ENCODE measurements at places on chromosomes 4 and X.

DNA sequence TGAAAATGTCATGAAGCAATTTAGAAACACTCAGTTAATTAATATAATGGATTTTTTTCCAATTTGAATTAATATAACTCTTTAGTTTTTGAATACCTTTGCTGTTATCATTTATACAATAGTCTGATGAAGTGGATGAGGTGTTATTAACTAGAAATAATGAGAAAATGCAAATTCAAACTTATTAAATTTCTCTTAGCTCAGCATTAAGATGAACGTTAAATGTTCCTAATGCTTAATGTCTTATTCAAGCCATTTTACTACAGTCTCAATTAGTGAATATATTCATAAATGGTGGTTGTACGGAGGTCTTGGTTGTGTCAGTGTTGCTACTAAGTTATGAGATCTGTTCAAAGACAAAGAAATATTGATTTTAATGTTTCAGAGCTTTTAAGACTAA is 186.3 kb downstream of the DTHD1 start:
- DNase-seq: no peak

DNA sequence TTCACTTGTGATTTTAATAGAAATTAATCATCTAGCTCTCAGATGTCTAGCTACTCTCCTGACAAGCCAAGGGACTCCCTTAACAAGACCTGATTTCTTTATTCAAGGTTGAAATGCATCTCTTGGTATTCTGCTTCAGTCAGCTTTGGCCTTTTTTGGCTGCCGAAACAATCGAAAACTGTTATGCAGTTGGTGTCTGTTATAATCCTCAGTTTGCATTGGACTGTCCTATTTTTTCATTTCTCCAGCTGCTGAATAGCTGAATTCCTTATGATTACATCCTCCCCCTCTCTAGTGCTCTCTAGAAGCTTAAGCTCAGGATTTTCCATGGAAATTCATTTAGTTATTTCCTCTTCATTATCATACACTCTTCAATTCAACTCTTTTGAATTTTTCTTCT is 177.2 kb downstream of the TRIML1 start:
- no peak for DNase-seq

DNA sequence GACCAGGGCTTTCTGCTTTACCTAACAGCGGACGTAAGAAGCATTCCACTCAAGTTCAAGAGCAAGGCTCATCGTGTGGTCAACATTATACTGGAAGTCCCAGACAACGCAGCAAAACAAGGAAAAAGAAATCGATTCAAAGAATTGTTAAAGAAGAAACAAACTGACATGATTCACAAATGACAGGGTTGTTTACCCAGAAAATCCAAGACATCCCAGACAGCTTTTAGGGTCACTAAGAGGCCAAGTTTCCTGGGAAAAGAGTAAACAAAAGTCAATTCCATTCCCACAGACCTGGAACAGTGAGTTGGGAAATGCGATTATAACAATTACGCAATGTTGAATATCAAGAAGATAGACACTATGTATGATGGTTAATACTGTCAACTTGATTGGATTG is 21.5 kb upstream of the HTRA3 start:
- DNase-seq: no peak

GRCh38 chrX:30301963-30302362 is 7.2 kb downstream of the NR0B1 start:
- DNase-seq: no peak

GRCh38 chr4:78477276-78477675 is 74.3 kb upstream of the ANXA3 start:
- DNase-seq: no peak

GRCh38 chrX:131521824-131522223 is 22.1 kb upstream of the OR13H1 start:
- DNase-seq: no peak

DNA sequence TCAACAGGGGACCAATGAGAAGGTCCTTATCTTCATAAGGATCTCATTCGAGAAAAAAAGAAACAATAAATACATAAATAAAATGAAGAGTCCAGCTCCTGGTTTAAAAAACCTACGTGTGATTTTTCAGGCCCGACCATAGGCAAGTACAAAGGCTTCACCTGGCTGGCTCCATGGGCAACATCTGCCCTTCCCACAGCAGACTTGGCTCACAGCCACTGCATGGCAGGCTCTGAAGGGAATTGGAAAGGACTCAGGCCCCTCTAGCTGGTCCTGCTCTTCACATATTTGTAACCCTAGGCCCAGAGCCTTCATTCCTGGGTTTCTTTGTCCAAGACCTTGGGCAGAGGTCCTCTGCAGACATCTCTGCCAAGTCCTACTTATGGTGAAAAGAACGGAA is 228.1 kb downstream of the QDPR start:
- DNase-seq: no peak

- DNase-seq: no peak
Measured at GRCh38 chr4:133095591-133095990, 53.5 kb upstream of the PCDH10 start.

DNA sequence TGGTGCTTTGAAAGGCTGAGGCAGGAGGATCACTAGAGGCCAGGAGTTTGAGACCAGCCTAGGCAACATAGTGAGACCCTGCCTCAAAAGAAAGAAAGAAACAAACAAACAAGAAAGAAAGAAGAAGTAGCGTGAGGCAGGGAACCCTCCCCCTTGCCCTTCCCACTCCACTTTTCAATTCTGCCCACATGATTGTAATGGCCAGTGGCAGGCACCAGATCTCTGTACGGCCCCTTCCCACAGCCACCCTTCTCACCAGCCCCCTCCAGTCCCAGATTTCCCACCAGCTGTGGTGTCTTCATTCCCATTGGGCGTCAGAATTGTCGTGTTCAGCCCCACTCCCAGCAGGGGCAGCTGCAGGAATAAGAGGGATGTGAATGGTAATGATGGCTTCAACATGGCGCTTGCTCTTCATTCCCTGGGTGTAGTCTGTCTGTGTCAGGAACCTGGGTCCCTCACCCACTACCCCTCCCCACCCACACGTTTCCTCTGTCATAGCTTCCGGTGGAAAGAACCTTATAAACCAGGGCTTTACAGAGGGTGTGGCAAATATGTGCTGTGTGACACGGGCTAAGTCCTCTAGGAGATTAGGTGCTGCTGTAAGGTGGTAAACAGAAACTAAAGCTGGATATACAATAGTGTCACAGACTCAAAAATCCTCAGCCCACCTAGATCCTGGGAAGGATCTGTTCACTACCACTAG is at the start of gene IL2RG:
IL2RG (minus strand) TSS at position 437 of the 703 bp plus-strand sequence; CDS start at position 399, 38 bp downstream.
- DNase-seq: peak; percentile 83

DNA sequence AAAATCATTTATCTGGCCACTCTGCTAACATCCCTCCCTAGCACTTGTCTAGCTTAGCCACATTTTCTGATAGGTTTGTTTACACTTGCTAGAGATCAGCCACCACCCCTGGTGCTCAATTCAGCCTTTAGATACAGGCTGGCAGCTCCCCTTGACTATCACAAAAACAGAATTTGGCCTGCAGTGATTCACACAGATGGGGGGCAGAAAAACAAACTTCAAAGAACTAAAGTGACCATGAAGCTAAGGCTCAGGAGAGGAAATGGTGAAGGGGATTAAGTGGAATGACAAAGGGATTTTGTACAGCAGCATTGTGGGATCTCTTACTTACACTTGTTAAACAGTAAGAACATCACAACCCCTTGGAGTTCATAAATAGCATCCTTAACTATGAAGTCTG is 1718.0 kb upstream of the PCDH7 start:
- no peak for DNase-seq

GRCh38 chrX:53320543-53321229 is 39.3 kb upstream of the IQSEC2 start:
- peak; percentile 7 for DNase-seq

GRCh38 chrX:143664302-143664701 is 28.4 kb upstream of the SLITRK4 start:
- DNase-seq: no peak

GRCh38 chr4:129490516-129490915 is 394.6 kb downstream of the C4orf33 start:
- DNase-seq: no peak

GRCh38 chrX:45422216-45422925 is 221.7 kb upstream of the DIPK2B start:
- DNase-seq: no peak

DNA sequence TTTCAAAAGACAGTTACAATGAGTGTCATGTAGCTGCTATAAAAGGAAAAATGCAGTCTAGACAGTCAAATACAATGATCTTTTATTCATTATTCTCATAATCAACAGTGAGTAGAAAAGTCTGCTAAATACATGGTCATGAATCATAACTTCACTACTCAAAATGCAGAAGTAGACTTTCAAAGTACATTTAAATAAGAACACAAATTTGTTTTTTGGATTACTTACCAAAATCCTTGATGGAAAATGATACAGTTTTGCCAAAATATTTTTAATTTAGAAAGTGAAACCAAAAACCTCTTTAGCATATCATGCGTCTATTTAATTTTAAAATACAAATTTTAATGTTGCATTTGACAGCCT is 4.9 kb downstream of the ACSL4 start:
- DNase-seq: no peak

GRCh38 chrX:153878969-153879653 is 6.9 kb downstream of the L1CAM start:
- DNase-seq: no peak

DNA sequence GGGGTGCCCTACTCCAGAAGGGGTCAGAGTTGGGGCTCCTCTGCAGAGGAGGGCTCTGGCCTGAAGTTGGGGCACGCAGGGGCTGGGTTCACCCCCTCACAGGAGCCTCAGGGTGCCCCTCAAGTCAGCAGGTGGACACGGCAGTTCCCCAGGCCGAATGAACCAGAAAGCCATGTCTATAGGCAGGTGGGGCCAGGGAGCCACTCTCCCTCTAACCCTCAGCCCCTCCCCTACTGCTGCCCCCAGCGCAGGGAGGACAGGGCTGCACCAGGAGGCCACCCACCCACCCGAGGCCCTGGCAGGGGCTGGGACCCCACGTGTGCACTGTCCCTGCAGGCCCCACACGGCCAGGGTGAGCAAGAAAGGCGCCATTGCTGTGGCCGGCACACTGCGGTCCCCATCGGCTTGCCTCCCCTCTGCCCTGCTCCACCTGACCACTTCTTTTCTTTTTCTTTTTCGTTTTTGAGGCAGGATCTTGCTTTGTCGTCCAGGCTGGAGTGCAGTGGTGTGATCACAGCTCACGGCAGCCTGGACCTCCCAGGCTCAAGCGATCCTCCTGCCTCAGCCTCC is 83.8 kb downstream of the FAM53A start:
- no peak for DNase-seq

DNA sequence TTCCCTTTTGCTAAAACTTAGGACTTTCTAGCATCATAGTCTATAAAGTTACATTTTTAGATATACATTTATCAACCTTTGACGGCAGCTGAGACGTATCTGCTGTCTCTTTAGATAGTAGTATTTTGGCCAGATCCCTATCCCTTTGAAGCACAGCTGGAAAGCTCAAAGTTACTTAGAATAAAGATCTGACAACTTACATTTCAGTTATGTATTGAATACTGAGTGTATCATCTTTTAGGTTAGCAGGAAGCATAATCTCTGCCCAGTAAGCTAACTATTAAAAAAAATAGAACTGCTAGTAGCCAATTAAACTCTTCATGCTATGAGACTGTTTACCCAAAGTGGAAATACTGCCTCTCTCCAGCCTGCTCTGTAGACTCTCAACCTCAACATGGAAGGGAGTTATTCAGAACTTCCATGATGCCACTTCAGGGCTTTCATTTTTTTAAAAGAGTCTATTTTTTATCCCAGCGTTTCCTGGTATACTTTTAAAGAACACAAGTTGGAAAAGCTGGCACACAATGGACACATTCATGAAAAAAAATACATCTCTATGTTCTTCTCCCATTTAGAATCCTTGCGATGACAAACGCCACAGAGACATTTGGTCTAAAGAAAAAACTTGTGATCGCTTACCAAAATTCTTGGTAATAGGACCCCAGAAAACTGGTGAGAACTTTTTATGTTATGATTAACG is 126.3 kb downstream of the PRSS12 start:
- DNase-seq: no peak

GRCh38 chr4:177427192-177427591 is 15.0 kb downstream of the AGA start:
- no peak for DNase-seq

DNA sequence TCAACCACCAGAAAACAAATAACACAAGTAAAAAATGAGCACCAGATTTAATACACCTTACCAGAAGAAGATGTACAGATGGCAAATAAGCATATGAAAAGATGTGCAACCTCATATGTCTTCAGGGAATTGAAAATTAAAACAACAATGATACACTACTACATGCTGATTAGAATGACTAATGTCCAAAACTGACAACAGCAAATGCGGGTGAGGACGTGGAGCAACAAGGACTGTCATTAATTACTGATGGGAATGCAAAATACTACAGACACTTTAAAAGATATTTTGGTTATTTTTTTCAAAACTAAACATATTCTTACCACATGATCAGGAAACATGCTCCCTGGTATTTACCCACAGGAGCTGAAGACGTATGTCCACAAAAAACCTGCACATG is 140.3 kb downstream of the FRYL start:
- no peak for DNase-seq

- DNase-seq: no peak
Measured at GRCh38 chr4:30610361-30610760, 109.8 kb upstream of the PCDH7 start.

- DNase-seq: no peak
Measured at GRCh38 chrX:13158911-13159310, 114.5 kb upstream of the FAM9C start.

DNA sequence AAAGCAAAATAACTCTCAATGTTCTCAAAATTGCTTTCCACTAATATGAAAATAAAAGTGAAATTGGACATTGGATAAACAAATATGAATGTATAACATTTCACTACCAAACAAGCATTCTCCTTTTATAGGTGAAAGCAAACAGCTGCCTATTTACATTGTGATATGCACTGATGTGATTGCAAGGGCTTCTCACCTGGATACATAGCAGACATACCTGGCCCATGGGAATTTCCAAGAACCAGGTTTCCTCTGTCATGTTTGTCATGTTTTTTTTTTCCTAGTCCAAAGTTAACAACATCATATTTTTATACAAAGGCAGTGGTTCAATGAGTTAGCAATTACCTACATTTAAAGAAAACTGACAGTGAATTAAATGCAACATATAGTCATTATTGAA is 228.5 kb downstream of the ANKRD50 start:
- no peak for DNase-seq

- DNase-seq: no peak
Measured at GRCh38 chr4:121711263-121712000, 14.7 kb upstream of the ANXA5 start.

DNA sequence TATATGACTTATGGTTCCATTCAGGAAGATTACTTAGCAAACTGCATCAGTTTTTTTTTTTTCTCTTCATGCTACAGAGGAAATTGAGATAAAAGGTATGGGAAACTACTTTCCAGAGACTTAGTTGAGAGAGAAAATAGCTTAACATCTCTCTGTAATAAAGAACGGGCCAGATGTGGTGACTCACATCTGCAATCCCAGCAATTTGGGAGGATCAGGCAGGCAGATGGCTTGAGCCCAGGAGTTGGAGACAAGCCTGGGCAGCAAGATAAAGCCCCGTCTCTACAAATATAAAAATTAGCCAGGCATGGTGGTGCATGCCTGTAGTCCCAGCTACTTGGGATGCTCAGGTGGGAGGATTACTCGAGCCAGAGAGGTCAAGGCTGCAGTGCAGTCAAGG is 271.2 kb upstream of the TENM3 start:
- DNase-seq: no peak

Measured in T follicular helper cell (primary cell).